ENCODE measurements at places on chromosomes 16 and 17. TPM values are rescaled to one million over a fixed set of nuclear protein-coding genes. Genes with fewer than 3 reads are reported as not detected.

The NFAT5 gene
- total RNA-seq, result 49.5 TPM

The CD19 gene
- total RNA-seq, result not detected

The KRTAP1-1 gene
- not detected for total RNA-seq

The FAM171A2 gene
- total RNA-seq, result 12.0 TPM

The KRTAP4-1 gene
- total RNA-seq, result not detected

The SDR42E2 gene
- total RNA-seq, result 0.21 TPM

The TBX21 gene
- total RNA-seq, result not detected

The TMEM98 gene
- total RNA-seq, result 83.6 TPM

The ADAMTS18 gene
- total RNA-seq, result 27.5 TPM

The RUNDC3A gene
- not detected for total RNA-seq

The PYDC1 gene
- not detected for total RNA-seq

The DNASE1L2 gene
- total RNA-seq, result 1.0 TPM

The MC1R gene
- total RNA-seq, result 4.0 TPM

The SMTNL2 gene
- total RNA-seq, result not detected

The TOM1L1 gene
- 1.1 TPM for total RNA-seq

The PLA2G15 gene
- total RNA-seq, result 24.0 TPM

The KRTAP1-5 gene
- not detected for total RNA-seq

The PHOSPHO1 gene
- not detected for total RNA-seq

The CMTM2 gene
- total RNA-seq, result not detected

The IGSF6 gene
- not detected for total RNA-seq

The GINS2 gene
- 24.1 TPM for total RNA-seq

The CFAP52 gene
- not detected for total RNA-seq

The TGFB1I1 gene
- 115 TPM for total RNA-seq

The C17orf78 gene
- not detected for total RNA-seq

The OTOA gene
- total RNA-seq, result not detected

The CCDC200 gene
- total RNA-seq, result not detected

The HS3ST3A1 gene
- total RNA-seq, result not detected

The ECI1 gene
- total RNA-seq, result 45.8 TPM

The NHLRC4 gene
- total RNA-seq, result 0.30 TPM

The CTU2 gene
- 33.7 TPM for total RNA-seq

The KRTAP2-3 gene
- not detected for total RNA-seq

The CHST4 gene
- total RNA-seq, result not detected

The GPR139 gene
- total RNA-seq, result not detected

The ESRP2 gene
- 0.66 TPM for total RNA-seq

The MYH2 gene
- total RNA-seq, result not detected

The TRPV3 gene
- not detected for total RNA-seq

All from endothelial cell of umbilical vein (primary cell).